ENCODE measurements at places on chromosomes 3 and 15.
A peak's percentile ranks its signal among the peaks of the same experiment; 100 is the strongest.

GRCh38 chr3:31105438-31106077 is 211.1 kb upstream of the GADL1 start:
- peak; percentile 95 for DNase-seq

GRCh38 chr15:69593488-69593887 is 140.9 kb downstream of the RPLP1 start:
- no peak for DNase-seq

DNA sequence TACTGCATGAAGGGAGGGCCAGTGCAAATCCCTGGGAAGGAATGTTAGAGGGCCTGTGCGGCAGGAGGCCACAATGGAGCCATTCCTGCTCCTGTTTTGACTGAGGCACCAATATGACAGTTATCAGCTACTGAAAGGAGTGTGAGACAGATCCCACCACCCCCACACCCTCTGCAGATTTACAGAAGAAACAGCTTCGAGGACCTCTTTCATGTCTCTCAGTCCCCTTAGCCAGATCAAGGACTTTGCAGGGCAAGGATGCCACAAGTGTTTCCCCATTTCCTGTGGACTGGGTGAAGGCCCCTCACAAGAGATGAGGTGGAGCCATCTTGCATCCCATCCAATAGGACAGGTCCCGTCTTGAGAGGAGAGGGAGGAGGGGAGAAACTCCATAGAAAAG is 48.5 kb upstream of the RASGRP1 start:
- DNase-seq, result no peak

DNA sequence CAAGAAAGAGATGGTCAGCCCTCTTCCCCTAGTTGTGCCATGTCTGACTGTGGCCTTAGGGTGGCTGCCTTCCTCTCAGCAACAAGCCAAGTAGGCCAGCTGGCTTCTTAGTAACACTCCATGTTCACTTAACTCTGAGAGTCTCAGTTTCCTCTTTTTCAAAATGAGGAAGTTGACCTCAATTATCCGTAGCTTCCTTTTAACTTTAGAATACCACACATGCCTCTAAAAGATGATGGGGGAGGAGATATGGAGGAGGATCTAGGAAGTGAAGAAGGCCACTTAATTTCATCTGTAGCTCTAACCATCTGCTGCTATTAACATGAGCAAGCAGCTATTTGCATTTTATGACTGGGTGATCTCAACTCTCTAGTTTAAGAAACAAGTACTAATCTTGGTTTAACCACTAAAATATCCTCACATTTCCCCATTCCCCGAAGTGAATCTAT is 32.9 kb downstream of the CD200R1L start:
- DNase-seq, result peak; percentile 53

- no peak for DNase-seq
These were observed 73.8 kb downstream of the SYNPR start for GRCh38 chr3:63352008-63352279.

DNA sequence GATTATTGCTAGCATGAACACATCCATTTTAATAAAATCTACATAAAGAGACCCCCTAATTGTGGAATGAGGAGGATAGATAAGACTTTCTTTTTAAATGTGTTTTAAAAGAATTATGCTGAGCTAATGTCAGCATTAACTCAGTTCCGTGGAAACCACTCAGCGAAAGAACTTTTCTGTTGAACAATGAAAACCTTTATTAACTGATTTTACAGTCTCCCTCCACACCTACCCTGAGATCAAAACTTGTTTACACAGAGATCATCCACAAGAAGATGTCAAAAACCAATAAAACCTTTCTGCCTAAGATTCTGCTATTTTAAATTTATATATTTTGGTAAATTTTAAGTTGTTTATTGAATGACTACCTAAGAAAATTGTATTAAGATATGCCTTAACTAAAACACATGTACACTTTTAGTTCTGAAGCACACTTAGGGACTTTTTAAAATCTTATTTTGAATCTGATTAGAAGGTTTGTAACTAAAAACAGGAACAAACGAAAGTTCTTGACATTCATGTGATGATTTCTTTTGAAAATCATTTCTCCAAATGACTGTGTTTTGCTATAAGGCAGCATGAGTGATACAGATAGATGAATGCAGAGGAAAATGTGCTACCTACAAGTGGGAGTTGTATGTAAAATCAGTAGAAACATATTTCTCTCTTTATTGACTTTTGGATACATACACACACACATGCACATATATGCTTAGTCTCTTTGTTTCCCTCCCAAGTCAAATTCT is 369.0 kb downstream of the UNC13C start:
- no peak for DNase-seq

- no peak for DNase-seq
These were observed 233.5 kb downstream of the MYRIP start for GRCh38 chr3:40042752-40043443.

- no peak for DNase-seq
These were observed 28.3 kb downstream of the PTH1R start for GRCh38 chr3:46905661-46906451.

DNA sequence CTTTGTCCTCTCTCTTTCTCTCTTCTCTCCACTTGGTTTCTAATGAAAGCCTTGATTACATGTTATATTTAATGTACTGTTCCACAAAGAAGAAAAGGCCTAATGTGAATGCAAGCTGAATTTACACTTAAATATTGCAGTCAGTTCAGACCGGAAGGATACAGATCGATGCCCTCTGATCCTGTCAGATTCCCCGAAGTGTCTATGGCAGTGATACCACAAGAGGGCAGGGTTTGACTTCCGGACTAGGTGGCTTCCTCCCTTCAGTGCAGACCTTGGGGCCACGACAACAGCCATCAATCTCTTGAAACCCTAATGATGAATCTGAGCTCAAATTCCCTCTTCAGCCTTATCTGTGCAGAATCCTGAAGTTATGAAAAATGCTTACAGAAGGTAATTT is 29.5 kb downstream of the AGTR1 start:
- DNase-seq, result no peak

DNA sequence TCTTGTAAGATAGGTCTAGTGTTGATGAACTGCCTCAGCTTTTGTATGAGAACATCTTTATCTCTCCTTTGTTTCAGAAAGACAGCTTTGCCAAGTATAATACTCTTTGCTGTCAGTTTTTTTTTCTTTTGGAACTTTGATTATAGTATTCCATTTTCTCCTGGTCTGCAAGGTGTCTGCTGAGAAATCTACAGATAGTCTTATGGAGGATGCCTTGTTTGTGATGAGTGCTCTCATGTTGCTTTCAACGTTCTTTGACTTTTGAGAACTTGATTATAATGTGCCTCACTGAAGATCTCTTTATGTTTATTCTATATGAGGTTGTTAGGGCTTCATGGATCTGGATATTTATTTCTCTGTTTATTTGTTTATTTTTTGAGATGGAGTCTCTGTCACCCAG is 60.3 kb downstream of the DOCK3 start:
- DNase-seq, result no peak

DNA sequence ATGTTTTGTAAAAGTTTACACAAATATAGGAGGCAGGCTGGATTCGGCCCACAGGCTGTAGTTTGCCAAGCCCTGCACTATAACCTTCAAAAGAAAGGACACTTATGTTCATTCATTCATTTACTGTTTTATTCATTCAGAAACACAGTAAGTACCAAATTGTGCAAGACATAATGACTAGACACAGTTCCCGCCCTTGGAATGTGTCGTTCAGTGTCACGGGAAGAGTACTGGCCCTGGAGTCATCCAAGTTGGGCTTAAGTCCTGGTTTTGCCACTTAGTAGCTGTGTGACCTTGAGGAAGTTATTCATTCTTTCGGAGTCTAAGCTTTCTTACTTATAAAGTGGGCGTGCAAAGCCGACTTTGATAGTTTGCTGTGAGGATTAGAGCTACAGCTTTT is 22.0 kb downstream of the COLQ start:
- DNase-seq, result no peak

GRCh38 chr3:138187296-138188012 is at the start of gene ARMC8:
TSS of gene ARMC8 (plus strand) at chr3:138187301. CDS start at chr3:138187555, 254 bp downstream.
- no peak for DNase-seq

GRCh38 chr3:172128858-172129257 is 89.5 kb downstream of the FNDC3B start:
- DNase-seq, result no peak

- DNase-seq, result no peak
These were observed 1.6 kb upstream of the TTLL3 start for GRCh38 chr3:9808345-9809037.

GRCh38 chr15:64144192-64144564 is 7.4 kb upstream of the SNX22 start:
- DNase-seq, result no peak

DNA sequence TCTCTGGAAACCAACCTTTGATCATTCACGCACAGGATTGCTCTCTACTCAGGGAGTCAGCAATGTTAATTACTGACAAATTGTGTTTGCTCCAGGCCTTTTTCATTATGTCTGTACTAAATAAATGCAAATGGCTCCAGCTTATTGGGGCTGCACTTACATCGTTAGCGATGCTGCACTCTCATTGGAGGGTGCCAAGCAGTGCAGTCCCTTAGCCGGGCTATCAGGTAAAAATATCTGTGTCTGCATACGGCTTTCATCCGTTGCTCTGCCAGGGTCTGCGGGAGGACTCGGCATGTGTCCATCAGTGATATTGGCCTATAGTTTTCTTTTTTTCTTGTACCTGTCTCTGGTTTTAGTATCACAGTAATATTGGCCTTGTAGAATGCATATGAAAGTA is 471.5 kb upstream of the CADM2 start:
- DNase-seq, result no peak

- DNase-seq, result no peak
These were observed 66.0 kb downstream of the MBNL1 start for GRCh38 chr3:152334761-152335160.

- peak; percentile 23 for DNase-seq
These were observed 8.5 kb downstream of the FAM107A start for GRCh38 chr3:58568572-58569286.

GRCh38 chr15:79540551-79540950 is 108.4 kb downstream of the MINAR1 start:
- DNase-seq, result no peak

GRCh38 chr3:46946416-46946815 is 30.1 kb downstream of the CCDC12 start:
- no peak for DNase-seq
